ENCODE measurements at places on chromosomes 2 and 18. TPM values are rescaled to one million over a fixed set of nuclear protein-coding genes. Genes with fewer than 3 reads are reported as not detected.

The MC4R gene
- total RNA-seq, result not detected

The RIT2 gene
- total RNA-seq, result not detected

The GALNT14 gene
- 2.2 TPM for total RNA-seq

The LRP1B gene
- total RNA-seq, result 1.7 TPM

The SKOR2 gene
- total RNA-seq, result not detected

The CACNB4 gene
- total RNA-seq, result 3.3 TPM

The ZEB2 gene
- total RNA-seq, result 111 TPM

The PMAIP1 gene
- total RNA-seq, result 9.9 TPM

The ASB18 gene
- total RNA-seq, result not detected

The CCDC85A gene
- 1.9 TPM for total RNA-seq

The BIN1 gene
- 46.2 TPM for total RNA-seq

The CFC1B gene
- not detected for total RNA-seq

The TMEM200C gene
- total RNA-seq, result 11.2 TPM

The GLI2 gene
- 67.0 TPM for total RNA-seq

The RESP18 gene
- total RNA-seq, result not detected

Data from mesothelial cell of epicardium (in vitro differentiated cells).